ENCODE measurements at places on chromosomes 4 and X. TPM values are rescaled to one million over a fixed set of nuclear protein-coding genes. Genes with fewer than 3 reads are reported as not detected.

Gene MFAP3L
- polyA plus RNA-seq, result 1.4 TPM

Gene FAAH2
- 0.73 TPM for polyA plus RNA-seq

GRCh38 chr4:56861360-56861759 lies 39.9 kb upstream of the SPINK2 start:
- DNase-seq, result no peak

GRCh38 chr4:115629270-115629669 lies 515.9 kb upstream of the NDST4 start:
- DNase-seq, result no peak

All from foreskin keratinocyte (primary cell).